ENCODE measurements at places on chromosomes 5 and 9.
A peak's percentile ranks its signal among the peaks of the same experiment; 100 is the strongest.

- DNase-seq: no peak
Measured at GRCh38 chr5:6910950-6911349, 197.7 kb downstream of the TENT4A start.

- no peak for DNase-seq
Measured at GRCh38 chr5:14406554-14406849, 175.1 kb upstream of the OTULINL start.

- DNase-seq: no peak
Measured at GRCh38 chr9:20989923-20990341, 41.5 kb downstream of the HACD4 start.

DNA sequence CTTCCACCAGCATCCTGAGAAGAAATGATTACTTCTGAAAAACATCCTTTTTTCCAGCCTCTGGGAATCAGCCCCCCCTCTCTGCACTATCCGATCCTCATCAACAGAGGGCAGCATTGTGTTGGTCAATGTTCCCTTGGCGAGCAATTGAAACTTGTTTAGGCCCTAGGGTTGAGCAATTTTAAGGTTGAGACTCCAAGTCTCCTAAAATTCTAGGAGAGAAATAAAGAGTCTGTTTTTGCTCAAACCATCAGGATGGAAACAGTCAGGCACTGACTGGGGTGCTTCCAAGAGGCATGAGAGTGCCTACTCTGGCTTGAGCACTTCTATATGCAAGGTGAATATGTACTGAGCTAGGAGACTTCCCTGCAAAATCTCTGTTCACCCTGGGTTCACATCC is 12.4 kb upstream of the CYFIP2 start:
- peak; percentile 11 for DNase-seq

DNA sequence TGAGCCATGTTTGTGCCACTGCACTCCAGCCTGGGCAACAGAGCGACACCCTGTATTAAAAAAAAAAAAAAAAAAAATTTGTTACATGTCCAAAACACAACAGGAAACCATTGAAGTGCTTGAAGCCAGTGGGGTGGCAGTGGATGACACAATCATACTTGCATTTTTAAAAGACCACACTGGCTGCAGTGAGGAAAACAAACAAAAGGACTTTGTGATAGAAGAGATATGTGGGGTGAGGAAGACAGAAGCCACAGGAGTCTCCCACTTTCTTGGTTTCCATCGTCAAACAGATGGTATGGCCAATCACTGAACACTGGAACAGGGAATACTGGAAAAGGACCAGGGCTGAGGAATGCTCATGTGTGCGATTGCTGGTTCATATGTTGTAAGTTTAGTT is 20.9 kb upstream of the COMMD10 start:
- no peak for DNase-seq

- no peak for DNase-seq
Measured at GRCh38 chr9:34343605-34344004, 14.2 kb downstream of the NUDT2 start.

DNA sequence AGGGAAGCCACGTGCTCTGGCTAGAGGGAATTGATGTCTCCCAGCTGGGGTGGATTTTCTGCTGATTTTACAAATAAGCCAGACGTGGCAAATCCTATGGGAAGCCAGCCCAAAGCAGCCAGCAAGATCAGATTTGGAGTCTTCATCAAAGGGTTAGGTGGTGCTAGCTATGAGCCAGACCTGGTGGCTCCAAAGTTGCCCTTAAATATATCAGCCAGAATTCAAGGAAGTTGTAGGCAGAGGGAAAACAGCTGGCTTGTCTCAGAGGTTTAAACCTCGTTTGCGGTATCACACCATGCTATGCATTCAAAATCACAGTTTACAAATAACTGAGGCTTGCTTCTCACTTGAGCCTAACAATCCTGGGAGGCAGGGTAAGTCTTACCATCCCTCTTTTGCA is 313.2 kb downstream of the MLLT3 start:
- DNase-seq: no peak

GRCh38 chr5:178545176-178545575 is 45.0 kb downstream of the COL23A1 start:
- no peak for DNase-seq

GRCh38 chr5:95925939-95926338 is 35.7 kb downstream of the ELL2 start:
- DNase-seq: no peak

- DNase-seq: no peak
Measured at GRCh38 chr9:131656356-131657036, 83.4 kb downstream of the RAPGEF1 start.

- no peak for DNase-seq
Measured at GRCh38 chr9:122226142-122226757, 2.5 kb downstream of the LHX6 start.

GRCh38 chr5:177107159-177107558 is 20.4 kb downstream of the FGFR4 start:
- no peak for DNase-seq

DNA sequence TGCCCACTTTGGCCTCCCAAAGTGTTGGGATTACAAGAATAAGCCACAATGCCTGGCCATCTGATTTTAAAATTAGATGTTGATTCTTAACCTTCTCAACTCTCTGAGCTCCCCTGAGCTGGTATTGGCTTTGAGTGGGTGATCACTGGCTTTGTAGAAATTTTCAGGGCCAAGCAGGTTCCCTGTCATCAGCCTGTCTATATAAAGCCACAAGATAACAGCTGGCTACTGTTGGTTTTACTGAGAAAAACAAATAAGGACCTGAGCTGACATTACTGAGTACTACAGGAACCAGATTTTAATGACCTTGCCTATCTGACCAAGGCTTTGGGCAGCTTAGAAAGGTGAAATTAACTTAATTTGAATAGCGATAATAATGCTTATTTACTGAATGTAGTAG is 153.6 kb downstream of the MSX2 start:
- no peak for DNase-seq

DNA sequence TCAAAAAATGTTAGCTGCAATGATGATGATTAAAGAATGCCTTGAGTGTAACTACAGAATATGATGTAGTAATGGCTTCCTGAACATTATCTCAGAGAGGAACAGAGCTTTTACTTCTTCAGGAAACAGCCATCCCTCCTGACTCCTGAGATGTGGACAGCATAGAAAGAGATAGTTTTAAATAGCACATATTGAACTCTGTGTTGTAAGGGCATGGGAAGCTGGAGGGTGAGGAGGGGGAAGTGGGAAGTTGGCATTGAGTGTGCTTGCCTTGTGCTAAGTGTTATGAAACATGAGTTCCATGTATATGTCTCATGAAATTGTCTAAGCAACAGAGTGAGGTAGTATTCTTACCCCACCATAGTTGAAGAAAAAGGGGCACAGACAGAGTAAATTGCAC is 161.5 kb upstream of the SLC28A3 start:
- no peak for DNase-seq

- no peak for DNase-seq
Measured at GRCh38 chr5:178086266-178086665, 27.1 kb upstream of the N4BP3 start.

DNA sequence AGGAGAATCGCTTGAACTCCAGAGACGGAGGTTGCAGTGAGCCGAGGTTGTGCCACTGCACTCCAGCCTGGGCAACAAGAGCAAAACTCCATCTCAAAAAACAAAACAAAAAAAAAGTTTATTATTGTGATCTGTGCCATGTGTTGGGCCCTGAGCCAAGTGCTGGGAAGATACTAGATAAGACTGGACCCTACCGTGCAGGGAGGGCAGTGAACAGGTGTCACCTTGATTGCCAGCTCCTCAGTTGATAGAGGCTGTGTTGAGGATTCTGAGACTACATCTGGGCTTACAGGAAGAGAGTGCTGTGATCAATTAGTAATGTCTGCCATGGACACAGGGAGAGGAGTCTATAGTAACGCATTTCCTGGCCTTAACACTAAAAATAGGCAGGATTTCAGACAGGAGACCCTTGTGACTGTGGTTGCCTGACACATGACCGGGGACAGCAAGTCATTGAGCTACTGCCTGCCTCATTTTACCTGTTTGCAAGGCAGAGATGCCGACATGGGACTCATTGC is 201.5 kb downstream of the C9orf50 start:
- no peak for DNase-seq

DNA sequence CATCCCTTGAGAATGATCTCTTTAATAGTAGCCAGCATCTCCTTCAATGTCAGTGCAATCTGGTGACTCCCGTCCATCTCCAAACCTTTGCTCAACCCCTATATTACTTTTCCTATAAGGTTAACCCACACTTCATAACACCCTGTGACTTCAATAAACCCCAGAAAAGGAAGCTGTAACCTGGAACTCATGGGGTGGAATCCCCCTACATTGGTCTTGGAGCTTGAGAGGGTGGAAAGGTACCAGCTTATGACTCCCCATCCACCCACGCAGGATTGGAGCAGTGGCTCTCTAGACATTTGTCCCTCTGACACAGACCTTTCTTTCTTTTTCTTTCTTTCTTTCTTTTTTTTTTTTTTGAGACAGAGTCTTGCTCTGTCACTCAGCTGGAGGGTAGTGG is 54.7 kb upstream of the ZFR start:
- DNase-seq: no peak

DNA sequence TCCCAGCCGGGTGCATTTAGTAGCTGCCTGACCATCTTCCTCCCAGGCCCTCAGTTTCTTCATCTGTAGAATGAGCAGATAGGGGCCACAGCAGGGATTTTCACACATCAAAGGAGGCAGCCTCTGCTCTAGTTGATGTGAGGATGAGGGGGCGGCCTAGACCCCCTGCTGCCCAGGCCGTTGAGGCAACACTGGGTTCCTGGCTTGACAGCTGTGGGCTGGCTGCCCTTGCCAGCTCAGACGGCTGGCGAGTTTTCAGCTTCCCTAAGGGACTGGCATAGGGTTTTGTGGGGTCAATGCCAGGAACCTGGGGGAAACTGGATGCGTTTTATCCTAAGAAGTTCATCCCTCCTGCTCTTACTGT is 49.6 kb downstream of the NDST1 start:
- no peak for DNase-seq

- DNase-seq: no peak
Measured at GRCh38 chr9:88259001-88259400, 120.7 kb upstream of the SPATA31C2 start.

DNA sequence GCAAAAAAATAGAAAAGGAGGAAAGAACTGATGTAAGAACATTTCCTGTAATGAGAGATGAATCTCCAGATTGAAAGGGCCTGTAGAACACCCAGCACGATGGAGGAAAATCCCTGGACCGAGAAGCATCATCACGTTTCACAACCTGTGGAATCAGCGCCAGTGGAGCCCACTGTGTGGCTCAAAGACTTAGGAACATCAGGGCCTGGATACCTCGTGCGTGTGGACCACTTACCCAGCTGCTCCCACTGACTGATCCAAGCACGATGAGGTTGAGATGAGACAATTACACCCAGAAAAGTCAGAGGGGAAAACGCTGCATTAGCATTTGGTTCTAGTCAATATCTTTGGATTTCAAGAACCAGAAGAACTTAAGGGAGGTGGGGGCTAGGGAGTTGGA is 224.6 kb downstream of the SYK start:
- no peak for DNase-seq

GRCh38 chr9:3337515-3338225 is 188.1 kb downstream of the RFX3 start:
- no peak for DNase-seq

DNA sequence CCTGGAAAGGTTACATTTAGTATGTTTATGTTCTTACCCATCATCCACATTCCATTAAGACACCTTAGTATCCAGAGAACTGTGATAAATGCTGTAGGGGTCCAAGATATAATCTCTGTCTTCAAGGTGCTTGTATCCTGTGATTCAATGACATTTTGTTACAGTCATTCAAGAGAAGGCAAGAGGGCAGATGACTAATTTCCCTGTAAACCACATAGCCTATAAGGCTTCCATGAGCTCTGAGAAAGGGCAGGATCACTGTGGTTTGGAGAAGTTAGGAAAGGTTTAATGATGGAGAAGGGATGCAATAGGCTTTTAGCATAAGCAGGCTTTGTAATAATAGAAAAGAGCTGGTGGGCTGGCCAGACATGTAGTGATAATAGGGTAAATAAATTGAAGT is 40.0 kb downstream of the PAPPA start:
- DNase-seq: no peak

DNA sequence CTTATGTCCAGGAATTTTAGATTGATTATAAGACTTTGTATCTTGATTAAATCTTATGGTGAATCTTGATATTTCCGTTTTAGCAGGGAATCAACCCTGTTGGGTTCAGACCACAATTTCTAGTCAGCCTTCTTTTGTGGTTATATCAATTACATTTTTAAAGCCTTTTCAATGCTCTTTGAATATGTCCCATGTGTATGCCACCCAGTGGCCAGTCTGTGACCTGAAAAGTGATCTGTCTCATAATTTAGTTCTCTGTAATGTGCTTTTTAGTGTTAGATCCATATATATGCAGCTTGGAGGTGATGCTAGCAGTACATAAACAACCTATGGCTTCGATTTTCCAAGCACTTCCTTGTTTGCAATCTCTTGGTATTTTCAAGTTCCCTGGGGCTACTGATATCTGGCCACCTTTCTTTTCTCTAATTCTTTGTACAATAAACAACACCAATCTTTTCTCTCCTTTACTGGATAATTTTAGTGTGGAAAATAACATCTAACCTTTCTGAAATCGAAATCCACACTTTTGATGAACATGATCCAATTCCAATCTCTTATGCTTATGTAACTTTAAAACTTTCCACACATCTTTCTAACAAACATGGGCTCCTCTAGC is 28.8 kb downstream of the PDE8B start:
- DNase-seq: no peak

- no peak for DNase-seq
Measured at GRCh38 chr5:125411744-125412560, 665.5 kb upstream of the ZNF608 start.

- no peak for DNase-seq
Measured at GRCh38 chr5:153972240-153972639, 66.5 kb downstream of the FAM114A2 start.

DNA sequence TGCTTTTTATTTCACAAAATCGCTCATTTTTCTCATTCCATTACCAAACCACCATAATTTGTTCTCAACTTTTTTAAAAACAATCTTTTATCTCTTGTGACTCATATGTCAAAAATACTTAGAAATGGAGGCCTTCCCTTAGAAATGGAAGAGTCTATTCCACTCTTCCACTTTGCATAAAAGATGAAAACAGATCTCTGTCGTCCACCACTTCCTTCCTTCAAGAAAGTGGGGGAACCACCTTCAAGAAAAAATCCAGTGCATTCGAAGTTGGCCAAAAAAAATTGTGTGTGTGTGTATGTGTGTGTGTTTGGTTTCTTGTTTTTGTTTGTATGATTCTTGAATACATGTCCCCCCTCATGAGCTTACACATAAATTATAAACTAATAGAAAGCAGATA is 628.8 kb upstream of the DMAC1 start:
- DNase-seq: no peak

DNA sequence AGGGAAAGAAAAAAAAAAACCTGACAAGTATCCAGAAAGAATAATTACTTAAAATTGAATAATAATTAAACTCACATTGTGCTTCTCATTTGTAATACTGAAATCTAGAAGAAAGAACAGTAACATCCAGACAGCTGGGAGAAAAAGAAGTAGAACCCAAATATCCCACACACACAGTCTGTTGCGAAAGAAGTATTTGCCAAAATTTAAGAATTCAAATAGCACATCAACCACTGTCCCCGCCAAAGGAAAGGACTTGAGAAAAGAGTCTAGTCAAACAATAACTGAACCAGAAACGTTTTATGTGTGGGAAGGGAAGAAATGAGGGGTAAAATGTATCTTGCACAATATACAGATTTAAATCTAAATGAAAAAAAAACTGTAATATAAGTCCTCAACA is 202.8 kb downstream of the MLLT3 start:
- DNase-seq: no peak

GRCh38 chr9:94140791-94141790 is 56.8 kb downstream of the PTPDC1 start:
- no peak for DNase-seq

- no peak for DNase-seq
Measured at GRCh38 chr9:127197861-127198430, 66.6 kb upstream of the GARNL3 start.

GRCh38 chr5:56845277-56845676 is 29.9 kb downstream of the MAP3K1 start:
- DNase-seq: no peak

All from hematopoietic multipotent progenitor cell treated with erythropoietin and hydrocortisone succinate and interleukin-3 and kit ligand, for 15 days (in vitro differentiated cells).